ENCODE measurements at places on chromosomes 2 and 18.

- no peak for DNase-seq
Measured at GRCh38 chr2:72759755-72760154, 66.1 kb downstream of the EXOC6B start.

DNA sequence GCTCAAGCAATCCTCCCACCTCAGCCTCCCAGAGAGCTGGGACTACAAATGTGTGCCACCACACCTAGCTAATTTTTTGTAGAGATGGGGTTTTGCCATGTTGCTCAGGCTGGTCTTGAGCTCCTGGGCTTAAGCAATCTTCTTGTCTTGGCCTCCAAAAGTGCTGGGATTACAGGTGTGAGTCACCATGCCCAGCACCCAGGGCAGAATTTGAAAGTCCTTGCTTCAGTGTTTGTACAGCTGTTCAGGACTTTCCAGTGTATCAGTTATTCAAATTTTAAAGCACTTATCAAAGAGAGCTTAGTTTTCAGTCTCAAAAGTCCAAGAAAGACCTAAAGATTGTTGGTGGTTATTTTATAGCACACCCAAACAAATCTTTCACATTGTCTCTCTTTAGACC is 43.6 kb upstream of the VPS54 start:
- DNase-seq, result no peak

DNA sequence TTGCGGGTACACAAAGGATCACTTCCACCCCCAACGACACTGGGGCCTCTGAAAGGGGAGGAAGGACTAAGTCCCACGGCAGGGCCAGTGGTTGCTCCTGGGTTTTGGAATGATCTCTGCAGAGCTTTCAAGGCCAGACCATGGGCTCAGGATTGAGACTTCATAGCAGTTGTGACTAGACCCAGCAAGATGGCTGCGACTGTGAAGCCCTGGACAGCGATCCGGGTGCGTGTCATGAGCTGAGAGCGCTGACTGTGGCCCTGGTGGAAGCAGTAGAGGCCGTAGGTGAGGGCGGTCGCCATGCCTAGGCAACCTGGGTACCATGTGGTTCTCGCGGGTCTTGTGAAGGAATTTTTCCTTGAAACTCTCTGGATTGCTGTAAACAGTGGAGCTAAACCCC is 27.3 kb downstream of the NCL start:
- DNase-seq, result no peak

- no peak for DNase-seq
Measured at GRCh38 chr2:121816797-121817196, 61.3 kb downstream of the TSN start.
